ENCODE measurements at places on chromosomes 12 and 14. TPM values are rescaled to one million over a fixed set of nuclear protein-coding genes. Genes with fewer than 3 reads are reported as not detected.

GRCh38 chr12:32756476-32757066, 874 bp upstream of the YARS2 start:
- no peak for DNase-seq

DNA sequence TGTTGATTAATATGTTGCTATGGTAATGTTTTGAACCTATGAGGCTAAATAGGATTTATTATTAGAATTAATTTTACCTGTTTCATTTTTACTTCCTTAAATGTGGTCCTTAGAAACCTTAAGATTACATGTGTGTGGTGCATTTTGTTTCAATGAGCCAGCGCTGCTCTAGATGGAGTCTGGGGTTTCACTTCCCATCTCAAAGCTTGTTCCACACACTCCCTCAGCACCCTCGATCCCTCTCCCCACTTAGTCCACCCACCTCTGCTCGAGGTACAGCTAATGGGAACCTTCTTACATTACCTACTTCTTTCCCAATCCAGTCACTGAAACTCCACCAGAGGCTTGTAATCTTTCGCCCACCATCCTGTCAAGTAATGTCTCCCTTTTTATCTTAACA, 205.2 kb downstream of the PAX9 start:
- no peak for DNase-seq

DNA sequence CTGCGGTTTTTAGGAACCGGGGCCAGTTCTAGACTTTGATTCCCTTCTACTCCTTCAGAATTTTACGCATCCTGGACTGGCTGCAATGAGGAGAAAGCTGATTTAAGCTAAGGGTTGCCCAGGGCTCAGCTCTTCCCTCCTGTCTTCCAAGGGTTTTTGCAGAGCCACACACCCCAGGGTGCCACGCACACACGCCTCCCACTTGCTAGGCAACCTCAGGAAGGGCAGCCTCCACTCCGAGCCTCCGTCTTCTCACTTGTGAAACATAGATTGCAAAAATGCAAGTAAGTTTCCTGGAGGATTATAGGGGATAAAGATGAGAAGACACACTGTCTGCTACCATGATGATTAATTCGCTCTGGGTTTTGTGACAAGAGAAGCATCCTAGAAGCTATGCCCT, 31.7 kb downstream of the NOS1 start:
- no peak for DNase-seq

DNA sequence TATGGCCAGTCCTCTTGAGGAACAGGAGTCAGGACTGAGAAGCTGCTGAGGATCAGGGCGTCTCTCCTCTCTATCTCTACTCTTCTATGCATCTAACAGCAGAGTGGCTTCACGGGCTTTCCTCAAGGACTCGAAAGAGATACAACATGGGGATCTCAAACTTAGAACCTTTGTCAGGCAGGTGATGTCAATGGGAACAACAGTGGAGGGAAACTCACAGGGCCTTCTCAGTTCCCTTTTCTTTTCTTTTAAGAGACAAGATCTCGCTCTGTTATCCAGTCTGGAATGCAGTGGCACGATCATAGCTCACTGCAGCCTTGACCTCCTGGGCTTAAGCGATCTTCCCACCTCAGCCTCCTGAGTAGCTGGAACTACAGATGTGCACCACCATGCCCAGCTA, 127.6 kb downstream of the PTPN11 start:
- DNase-seq, result no peak

- DNase-seq, result peak; percentile 55
Measured at GRCh38 chr12:49357103-49357678, 10.1 kb upstream of the SPATS2 start.

GNG2 gene
- 53.9 TPM for polyA plus RNA-seq

ANKS1B gene
- 2.6 TPM for polyA plus RNA-seq

CFAP251 gene
- 1.9 TPM for polyA plus RNA-seq

TSPAN19 gene
- polyA plus RNA-seq, result not detected

All from muscle of back (tissue), 13 donors.